ENCODE measurements at places on chromosomes 7 and 10.

- no peak for DNase-seq
Observed at GRCh38 chr10:84715911-84716310, 387.5 kb downstream of the CCSER2 start.

DNA sequence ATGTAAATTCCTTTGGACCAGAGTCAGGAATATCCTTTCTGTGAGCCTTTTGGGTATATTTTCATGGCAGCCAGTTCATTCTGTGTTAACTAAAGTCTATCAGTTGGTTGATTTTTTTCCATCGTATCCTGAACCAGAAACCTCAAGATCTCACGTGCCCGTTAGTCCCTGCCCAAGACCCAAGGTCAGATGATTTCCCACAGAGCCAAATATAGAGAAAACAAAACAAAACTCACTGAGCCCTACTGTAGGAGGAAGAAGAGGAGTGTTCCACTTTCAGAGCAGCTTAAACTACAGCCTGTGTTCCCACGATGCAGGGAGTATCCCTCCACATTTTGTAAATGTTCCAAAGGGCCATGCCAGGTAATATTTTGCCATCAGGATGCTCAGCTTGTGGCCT, 96.0 kb upstream of the ADO start:
- no peak for DNase-seq

DNA sequence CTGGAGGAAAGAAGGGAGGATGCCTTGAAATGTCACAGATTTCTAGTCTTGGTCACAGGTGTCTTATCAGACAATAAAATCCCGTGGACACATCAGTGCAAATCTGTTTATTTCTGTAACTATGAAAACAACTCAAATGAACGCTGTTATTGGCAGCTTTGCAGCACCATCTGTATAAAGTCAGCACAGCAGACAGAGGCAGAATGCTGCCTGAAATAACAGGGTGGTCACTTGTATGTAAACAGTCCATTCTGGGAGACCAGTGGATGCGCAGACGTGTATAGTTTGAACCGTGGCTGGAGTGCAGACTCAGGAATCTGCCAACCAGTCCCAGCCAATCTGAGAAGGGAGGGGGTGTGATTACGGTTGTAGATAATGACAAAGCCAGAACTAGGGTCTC, 54.8 kb downstream of the SEC23IP start:
- no peak for DNase-seq

- no peak for DNase-seq
Observed at GRCh38 chr10:32205670-32206069, 141.3 kb downstream of the EPC1 start.

DNA sequence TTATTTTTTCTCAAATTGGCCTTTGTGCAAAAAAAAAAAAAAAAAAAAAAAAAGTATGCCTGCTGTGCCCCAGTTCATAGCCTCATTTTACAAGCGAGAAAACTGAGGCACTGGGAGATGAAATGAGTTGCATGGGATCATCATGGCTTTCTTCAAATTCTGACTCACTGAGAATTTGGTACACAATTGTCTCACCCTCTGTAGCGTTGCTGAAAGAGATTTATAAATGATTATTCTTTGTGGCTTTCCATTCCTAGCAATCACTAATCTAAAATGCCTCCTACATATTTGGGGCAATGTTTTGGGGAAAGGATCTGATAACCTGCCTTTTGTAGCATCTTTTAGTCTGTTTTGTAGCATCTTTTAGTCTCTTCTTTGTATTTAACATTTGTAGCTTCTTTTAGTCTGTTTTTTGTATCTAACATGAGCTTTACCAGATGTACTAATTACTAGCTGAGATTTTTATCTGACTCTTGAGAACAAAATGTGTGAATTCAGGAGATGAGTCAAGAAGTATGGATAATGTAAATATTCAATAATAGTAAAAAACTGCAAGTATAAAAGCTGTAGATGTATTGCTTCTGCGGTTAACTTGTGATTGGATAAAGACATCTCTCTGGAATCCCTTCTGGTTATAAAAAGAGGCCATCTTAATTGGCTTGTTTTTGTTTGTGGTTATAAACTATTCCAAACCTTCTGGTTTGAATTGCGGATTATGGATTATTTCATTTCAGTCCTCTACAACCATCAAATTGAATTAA, 161.4 kb downstream of the ARID5B start:
- DNase-seq = no peak

- no peak for DNase-seq
Observed at GRCh38 chr10:21754410-21755011, 220.5 kb downstream of the MLLT10 start.

GRCh38 chr10:17693009-17693408, 49.1 kb downstream of the STAM start:
- DNase-seq = no peak

- no peak for DNase-seq
Observed at GRCh38 chr10:23406409-23406808, 32.5 kb upstream of the OTUD1 start.

DNA sequence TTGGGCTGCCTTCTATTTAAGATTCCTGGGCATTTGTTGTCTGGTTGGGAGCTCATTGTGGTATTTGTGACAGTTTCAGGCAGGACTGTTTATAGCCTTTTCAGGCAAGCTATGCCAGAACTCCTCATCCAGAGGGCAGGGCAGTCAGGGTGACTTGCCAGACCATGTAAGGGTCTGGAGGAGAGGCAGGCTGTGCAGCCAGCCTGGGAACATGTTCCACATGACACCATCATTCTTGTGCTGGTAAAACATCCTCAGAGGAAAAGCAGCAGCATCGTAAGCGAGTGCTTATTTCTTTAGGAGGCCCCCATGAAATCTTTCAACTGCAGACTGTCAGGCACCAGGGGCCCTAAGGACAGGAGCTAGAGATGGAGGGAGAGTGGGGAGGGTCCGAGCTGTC, 44.0 kb upstream of the SORBS1 start:
- no peak for DNase-seq

GRCh38 chr7:12687718-12688171, 312 bp downstream of the ARL4A start:
- no peak for DNase-seq

GRCh38 chr7:107108793-107109371, 59.9 kb upstream of the HBP1 start:
- DNase-seq = no peak

DNA sequence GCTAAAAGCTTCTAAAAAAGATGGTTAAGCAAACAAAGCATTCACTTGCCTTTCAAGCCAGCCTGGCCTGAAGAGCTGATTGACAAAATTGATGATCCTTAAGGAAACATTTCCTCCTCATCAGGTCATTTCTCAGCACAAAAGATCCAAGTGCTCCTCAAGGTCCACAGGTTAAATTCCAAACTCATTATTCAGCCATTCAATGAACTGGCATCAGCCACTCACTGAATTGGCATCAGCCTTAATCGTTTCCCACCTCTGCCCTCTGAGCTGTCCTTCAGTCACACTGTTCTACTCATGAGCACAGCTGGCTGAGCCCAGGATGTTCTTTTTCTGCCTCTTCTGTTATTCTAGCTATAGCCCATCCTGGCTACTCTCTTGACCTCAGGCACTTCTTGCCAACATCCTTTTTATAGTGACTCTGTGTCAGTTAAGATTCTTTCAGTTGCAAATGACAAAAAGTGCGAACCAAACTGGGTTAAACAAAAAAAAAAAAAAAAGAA, 147.5 kb downstream of the RAB11FIP2 start:
- no peak for DNase-seq

DNA sequence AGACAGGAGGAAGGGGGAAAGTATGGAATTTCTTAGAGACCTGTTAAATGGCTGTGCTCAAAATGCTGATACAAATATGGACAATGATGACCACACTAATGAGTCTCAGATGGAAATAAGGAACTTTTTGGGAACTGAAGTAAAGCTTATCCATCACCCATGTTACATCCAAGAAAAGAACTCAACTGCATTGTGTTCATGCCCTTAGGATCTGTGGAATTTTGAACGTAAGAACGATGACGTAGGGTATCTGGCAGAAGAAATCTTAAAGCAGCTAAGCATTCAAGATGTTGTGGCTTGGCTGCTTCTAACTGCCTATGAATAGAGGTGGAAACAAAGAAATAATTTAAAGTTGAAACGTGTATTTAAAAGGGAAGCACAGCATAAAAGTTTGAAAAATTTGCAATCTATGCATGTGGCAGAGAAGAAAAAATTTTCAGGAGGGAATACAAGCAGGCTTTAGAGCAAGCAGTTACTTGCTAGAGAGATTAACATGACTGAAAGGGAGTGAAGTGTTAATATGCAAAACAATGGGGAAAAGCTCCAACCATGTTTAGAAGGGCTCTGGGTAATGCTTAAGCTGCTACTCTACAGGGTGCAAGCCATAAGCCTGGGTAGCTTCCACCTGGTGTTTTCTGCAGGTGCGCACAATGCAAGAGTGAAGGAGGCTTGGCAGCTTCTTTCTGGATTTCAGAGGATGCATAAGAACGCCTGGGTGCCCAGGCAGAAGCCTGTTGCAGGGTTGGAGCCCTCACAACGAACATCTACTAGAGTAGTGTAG, 499.7 kb upstream of the SEMA3D start:
- DNase-seq = no peak

GRCh38 chr10:14477408-14477710, 146.6 kb upstream of the FRMD4A start:
- no peak for DNase-seq

DNA sequence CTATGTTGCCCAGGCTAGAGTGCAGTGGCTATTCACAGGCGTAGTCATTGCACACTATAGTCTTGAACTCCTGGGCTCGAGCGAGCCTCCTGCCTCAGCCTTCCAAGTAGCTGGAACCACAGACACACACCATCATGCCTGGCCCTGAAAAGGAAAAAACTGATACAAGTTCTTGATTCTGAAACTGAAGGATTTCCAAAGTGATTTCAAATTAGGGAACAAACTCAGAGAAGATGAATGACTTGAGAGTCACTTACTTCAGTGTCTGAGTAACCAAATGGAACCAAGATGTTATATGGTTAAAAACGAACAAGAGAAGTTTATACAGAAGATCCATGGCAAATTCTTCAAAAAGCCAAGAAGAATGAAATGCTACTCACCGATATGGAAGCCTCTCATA, 14.4 kb downstream of the CWF19L1 start:
- DNase-seq = no peak

- no peak for DNase-seq
Observed at GRCh38 chr10:133381036-133381435, 2.0 kb downstream of the PAOX start.

DNA sequence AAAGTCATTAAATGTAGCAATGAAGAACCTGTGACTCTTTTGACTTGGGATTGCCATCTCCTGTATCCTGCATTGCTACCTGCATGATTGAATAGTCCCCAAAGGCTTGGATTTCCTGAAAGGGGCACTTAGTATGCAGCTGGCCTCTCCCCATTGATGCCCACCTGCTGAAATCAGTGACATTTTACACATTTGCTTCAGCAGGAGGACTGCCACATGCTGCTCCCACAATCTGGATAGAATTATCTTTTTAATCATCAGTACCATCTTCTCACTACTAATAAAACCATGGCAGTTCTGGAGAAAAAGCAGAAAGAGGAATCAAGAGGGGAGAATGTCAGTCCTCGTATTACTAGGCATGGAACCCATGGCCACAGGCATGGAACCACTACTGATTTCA, 67.8 kb downstream of the SLC13A1 start:
- no peak for DNase-seq

GRCh38 chr10:28925121-28925663, 247.9 kb downstream of the BAMBI start:
- DNase-seq = no peak

DNA sequence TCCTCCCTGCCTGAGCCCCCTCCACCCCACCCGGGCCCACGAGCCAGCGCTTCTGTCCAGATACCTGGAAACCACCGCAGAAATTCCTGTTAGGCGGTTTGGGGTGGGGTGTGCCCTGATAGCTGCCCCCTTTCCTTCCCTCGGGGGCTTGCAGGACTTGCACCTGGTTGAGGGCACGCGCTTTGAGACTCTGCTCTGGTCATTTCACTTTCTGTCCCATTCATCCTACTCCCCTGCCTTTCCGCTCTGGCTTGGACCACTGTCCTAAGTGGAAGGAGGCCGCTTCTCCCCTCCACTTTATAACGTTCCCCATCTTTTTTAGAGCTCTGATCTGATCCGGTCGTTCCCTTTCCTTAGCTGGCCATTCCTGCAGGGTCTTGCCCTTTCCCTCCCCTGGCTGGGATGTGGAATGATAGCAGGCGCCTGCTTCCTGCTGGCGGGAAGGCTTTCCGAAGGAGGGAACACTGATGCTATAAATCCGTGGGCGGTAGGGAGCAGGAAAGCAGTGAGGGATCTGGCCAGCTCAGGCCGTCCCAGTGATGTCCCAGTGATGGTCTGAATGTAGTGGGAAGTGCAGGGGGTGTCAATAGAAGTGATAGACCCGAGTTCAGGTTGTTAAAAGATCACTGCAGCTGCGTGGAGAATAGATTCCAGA, 852 bp upstream of the PRKAR1B start:
- no peak for DNase-seq

DNA sequence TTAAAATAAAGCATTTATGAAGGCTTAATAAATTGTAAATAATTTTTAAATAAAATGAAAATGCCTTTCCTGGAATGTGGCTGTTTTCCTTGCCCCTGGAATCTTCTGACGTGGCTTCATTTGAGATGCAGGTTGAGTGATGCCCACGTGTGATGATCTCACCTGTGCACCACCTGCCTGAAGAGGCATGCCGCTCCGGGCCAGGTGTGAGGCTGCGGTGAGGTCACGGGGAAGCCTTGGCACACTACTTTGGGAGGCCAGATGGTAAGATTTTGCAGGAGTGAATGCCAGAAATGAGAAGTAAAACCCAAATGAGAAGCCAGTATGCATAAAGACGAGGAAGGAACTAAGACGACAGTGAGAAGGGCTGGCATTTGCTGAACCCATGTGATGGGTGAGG, 36.2 kb downstream of the GOT1 start:
- DNase-seq = peak; percentile 65

GRCh38 chr10:45456822-45457221, 82.8 kb downstream of the ALOX5 start:
- DNase-seq = no peak

DNA sequence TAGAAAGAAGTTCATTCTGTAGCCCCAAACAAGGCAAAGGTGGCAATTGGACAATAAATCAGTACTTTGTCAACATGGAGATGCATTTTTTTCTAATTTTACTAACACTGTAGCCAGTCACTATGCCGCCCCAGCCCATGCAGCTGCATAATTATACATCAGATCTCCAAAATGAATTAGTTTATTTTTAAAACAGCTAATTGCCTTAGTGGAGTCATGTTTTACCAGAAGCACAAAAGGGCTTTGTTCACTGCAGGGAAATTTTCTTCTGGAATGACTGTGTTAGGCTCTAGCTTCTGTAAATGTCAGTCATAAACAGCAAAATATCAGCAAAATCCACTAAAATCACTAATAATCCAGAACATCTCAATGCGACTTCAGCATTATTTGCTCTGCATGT, 20.1 kb upstream of the HDAC9 start:
- no peak for DNase-seq

DNA sequence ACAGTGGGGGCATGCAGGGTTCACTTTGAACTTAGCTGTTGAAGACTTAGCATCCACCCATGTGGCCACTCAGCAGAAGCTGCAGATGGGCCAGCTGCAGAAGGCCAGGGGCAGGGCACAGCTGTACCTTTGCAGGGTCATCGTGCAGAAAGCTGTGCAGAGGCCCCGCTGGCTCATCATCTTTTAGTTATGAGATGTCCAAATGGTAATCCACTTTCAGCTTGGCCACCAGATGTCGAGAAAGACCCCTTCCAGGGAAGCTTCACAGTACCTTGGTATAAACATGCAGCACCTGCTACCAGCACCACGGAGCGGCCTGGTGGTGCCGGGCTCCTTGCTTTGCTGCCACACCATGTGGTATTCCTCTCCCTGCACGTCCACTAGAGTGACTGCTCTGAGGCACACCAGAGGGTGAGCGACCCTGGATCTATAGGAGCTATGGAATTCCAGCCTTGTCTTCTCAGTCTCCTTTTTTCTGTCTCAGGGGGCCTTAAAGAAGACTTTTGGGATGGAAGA, 74.2 kb upstream of the LAMB4 start:
- no peak for DNase-seq
